ENCODE measurements at places on chromosomes 7 and 10.

DNA sequence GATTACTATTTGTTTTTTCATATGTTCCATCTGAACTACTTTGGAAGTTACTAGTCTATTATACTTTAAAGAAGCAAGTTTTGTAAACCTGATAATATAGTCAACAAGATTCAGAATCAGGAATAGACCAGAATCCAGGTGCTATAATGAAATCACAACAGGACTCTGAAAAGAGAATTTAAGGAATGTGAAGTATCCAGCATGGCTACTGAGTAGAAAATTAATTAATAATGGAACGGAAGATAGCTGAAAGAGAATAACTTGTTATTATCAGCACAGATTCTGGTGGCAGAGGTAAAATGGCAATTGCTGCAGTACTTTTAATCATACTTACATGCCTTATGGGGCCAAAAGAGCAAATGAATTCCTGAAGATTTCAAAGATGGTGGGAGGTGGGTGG is 43.1 kb upstream of the CHCHD3 start:
- no peak for DNase-seq

- DNase-seq: no peak
These were observed 26.5 kb downstream of the DNAJB12 start for GRCh38 chr10:72328045-72328828.

- no peak for DNase-seq
These were observed 88.1 kb upstream of the CUX1 start for GRCh38 chr7:101729241-101729883.

GRCh38 chr10:83222832-83223742 is 916.2 kb upstream of the GHITM start:
- DNase-seq: no peak

- peak; percentile 32 for DNase-seq
These were observed 514.8 kb downstream of the DNAJB6 start for GRCh38 chr7:157851501-157852067.

DNA sequence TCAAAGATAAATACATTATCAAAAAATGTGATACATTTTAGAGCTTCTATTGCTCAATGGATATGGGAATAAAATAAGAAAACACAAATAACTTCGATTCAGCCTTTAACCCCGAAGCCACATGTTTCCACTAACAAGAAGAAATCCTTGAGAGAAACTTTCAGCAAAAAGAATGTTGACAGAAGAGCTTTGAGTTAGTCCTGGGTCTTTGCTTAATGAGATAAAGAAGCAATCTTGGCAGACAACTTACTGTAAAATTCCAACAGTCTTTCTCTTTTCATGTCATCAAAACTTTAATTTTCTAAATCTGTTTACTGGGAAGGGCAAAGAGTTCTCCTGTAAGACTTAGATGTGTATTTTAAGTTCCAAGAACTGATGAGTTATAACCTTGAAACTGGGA is 810.2 kb downstream of the CNTNAP2 start:
- no peak for DNase-seq

- no peak for DNase-seq
These were observed 19.4 kb downstream of the MTURN start for GRCh38 chr7:30154111-30154587.

GRCh38 chr7:55194522-55194921 is 170.6 kb upstream of the LANCL2 start:
- no peak for DNase-seq

- no peak for DNase-seq
These were observed 25.7 kb downstream of the GRIFIN start for GRCh38 chr7:2450198-2451107.

DNA sequence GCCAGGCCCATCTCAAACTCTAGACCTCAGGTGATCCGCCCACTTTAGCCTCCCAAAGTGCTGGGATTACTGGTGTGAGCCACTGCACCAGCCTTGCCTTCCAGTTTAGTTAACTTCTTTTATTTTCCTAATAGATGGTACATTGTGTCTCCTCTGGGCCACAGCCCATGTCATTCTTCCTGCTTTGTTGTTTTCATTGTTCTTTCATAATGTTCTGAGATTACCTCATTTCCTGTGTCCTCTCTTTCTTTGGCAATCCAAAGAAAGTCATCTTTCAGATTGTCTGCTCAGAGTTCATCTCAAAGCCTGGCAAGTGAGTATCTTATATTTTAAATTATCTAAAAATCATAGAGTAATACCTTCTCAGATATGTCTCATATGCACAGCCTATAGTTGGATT is at the start of gene OLAH:
Gene OLAH (plus strand): TSS at position 270 of the 400 bp plus-strand sequence. CDS start 3,346 bp downstream, outside the sequence.
- DNase-seq: no peak

- DNase-seq: no peak
These were observed 256.2 kb upstream of the CACNA2D1 start for GRCh38 chr7:82699773-82700186.

- DNase-seq: no peak
These were observed 15.5 kb downstream of the ZNF487 start for GRCh38 chr10:43452356-43452914.

GRCh38 chr10:12707461-12708185 is 293.9 kb downstream of the CCDC3 start:
- no peak for DNase-seq

DNA sequence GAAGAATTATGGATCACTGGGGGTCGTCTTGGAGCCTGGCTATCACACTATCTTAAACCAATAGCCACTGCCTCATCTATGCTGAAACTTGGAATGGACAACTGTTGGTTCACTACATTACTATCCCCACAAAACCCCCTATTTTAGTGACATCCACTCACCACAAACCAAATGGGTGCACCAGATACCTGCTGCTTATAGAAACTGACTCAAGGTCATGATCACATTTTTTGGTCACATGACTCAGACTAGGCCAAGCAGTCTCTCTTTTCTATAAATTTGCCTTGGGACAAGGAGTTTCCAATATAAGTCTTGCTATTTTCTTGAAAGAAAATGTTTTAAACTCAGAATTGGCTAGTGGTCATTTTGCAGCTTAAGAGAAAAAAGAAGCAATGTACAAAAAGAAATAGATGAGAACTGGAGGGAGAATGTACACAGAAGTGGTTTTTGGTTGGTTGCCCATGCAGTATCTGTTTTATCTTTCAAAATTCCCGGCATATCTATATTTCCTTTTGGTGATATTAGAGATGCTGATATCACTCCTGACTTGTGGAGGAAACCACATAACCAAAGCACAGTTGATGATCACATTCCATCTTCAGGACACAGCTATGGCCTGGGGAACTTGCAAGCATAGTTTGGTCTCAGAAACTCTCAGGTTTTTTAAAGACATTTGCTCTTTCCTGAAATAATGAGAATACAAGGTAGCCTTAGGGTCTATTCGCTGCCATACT is 85.2 kb upstream of the CACNA2D1 start:
- DNase-seq: no peak

DNA sequence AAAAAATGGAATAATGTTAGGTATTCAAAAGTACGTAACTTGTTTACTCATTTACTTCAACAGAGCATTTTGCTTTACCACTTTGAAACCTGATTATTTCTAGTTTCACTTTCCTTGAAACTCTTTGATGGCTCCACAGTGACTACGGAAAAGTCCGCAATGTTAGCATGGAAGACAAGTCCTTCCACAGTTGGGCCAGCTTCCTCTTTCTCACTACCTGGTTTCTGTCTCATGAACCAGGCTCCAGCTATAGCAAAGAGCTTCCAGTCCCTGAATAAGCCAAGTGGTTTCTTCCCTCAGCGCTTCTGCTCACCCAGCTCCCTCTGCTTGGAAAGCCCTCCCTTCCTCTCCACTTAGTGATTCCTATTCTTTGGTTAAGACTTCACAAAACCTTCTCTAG is 44.8 kb upstream of the SLC16A12 start:
- no peak for DNase-seq

DNA sequence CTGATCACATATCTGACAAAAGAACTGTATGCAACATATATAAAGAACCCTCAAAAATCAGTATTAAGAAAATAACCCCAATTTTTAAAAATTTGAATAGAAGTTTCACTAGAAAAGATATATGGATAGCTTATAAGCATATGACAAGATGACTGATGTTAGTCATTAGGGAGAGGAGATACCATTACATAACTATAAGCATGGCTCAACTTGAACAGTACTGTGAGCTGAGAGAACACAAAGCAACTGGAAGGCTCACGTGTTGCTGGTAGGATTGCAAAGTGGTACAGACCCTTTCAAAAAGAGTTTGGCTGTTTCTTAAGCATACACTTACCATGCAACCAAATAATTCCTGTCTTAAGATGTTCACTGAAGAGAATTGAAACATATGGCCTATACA is 14.7 kb downstream of the CCDC71L start:
- DNase-seq: no peak

DNA sequence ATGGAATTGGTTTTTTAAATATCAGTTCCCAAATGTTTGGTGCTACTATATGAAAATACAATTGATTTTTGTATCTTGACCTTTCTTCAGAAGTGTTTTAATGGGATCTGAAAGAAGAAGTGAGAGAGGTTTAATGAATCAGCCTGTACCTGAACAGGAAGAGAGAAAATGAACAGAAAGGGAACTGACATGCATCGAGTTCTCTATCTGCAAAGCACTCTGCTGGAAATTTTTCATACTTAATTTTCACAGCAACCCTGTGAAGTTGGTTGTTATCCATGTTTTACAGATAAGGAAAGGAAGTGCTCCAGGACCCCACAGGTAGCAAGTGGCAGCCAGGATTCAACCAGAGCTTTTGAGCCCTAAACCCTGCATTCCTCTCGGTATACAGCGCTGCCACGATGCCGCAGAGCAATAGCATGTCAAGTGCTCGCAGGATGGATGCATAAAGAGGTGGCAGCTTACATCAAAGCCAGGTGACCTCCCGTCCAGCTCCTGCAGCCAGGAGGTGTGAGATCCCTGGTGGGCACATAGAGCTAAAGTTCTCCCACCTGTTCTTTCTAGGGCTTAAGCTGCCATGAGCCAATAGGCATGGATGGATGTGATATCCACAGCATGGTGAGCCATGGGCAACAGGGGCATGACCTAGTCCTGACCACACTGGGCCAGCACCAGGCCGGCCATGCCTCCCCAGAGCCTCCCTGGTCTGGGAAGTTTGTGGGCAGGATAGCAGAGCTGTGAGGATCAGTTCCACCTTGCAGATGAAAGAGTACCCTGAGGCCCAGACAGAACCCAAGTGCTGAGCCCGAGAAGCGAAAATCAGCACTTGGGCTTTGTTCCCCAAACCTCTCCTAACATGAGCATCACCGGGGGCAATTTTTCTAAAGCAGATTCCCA is 57.2 kb downstream of the CALML3 start:
- no peak for DNase-seq

DNA sequence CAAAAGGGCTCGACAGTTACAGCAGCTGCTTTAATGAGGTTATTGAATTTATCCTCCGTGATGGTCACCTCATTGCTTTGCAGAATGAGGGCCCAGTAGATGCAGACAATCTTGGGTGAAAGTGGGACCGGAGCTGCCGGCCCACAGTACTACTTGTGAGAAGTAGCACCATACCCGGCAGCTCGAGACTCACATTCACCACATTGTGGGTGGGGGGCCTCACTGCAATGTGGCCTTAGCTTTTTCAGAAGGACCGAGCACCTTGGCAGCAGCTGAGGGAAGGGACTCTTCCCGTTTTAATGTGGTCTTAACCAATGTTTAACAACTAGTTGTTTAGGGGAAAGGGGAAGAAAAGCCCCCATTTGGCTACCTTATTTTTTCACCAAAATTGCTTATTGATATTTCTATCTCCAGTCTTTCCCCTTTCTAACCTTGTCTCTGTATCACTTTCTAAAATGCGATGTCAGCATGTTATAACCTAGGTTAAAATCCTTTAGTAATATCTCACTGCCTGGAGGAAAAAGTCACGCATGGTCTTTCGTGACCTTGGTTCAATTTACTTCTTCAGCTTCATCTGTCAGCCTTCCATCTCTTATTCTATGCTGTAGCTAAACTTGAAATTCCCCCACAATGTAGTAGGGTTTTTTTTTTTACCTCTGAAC is 87.4 kb upstream of the PHYHIPL start:
- no peak for DNase-seq

Measured in effector CD4-positive, alpha-beta T cell (primary cell).